ENCODE measurements at places on chromosomes 4 and X.

- DNase-seq = no peak
Measured at GRCh38 chrX:112513154-112513553, 166.6 kb downstream of the LHFPL1 start.

- peak; percentile 16 for DNase-seq
Measured at GRCh38 chr4:170089274-170089667, 485 bp downstream of the AADAT start.

GRCh38 chr4:16206848-16207247 lies 19.4 kb downstream of the TAPT1 start:
- DNase-seq = no peak

DNA sequence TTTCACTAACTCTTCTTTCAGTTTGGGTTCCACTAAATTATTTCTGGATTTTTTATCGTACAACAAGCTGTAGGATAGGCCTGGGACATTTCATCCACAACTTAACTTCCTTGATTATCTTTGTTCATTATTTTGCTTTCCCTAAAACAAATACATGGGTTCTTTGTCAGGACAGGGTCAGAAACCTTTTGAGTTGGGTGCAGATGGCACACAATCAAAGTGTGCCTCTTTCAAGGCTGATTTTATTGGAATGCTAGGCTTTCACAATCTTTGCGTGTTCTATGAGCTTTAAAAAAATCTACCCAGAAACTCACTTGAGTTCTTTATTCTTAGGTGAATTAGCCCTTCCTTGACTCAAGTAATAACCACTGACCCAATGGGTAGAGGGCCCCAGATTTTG lies 348.4 kb downstream of the FAM47B start:
- no peak for DNase-seq

GRCh38 chr4:108484187-108484586 lies 136.2 kb upstream of the RPL34 start:
- DNase-seq = no peak

DNA sequence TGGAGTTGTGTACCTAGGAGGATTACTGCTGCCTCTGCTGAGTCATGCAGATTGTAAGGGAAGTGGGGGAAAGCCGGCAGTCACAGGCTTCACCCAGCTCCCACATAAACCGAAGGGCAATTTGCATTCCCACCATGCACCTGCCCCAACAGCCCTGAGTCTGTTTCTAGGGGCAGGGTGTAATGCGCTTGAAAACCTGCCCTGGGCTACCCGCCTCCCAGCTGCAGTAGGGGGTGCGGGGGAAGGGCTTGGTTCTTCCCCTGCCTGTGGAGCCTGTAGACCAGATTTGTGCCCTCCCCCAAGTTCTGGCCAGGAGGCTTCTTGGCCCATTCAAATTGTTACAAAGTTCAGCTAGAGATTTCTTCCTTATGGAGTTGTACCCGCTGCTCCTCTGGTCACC lies 269.2 kb upstream of the DDX53 start:
- no peak for DNase-seq

GRCh38 chr4:102735582-102735981 lies 25.2 kb downstream of the MANBA start:
- no peak for DNase-seq

DNA sequence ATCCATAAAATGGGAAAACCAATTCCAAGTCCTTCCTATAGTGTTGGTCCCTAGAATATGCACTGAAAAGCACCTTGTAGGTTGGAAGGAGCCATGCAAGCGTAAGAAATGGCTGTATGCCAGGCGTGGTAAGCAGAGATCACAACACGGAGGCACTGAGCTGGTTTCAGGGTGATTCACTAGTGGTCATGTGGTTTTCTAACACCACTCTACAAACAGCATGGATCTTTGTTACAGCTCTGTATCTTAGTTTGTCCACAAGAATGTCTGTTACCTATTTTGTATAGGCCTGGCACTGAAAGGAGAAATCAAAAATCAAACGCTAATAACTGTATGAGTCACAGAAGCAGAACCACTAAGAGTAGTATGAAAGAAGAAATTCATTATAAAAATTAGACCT lies 71.9 kb downstream of the MAGEB17 start:
- DNase-seq = peak; percentile 91

DNA sequence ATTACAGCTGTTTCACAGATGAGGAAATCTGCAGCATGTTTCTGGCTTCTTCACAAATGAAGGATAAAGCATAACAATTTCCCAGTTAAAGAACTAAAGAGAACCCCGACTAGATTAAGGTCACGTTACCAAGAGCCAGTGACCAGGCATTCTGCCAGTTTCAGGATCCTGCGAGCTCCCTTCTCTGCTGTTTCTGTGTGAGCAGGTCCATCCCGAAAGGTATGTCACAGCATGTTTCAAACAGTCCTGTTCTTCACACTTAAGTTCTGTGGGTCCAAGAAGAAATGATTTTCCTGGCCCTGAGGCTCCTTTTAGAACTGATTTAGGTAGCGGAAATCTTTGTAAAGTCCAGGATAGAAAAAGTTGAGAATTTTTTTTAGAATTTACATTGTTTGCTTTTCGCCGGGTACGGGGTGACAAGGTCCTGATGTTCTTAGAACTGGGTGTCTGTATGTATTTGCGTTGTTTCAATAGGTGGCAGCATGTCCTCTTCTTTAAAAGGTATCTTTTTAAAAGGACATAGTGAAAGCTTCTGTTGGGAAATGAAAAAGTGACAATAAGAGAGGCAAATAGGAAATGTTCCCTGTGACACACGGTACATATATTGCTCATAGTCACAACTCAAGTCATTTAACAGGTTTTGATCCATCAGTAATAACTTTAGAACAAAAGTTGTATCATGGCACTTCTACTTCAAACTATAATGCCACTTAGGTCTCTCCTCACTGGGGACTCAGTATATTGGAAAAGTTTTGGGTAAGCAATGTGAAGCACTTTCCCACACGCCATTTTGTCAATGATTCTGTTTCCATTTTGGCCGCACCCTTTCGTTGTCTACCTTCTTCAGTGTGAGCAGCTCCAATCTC lies 18.4 kb downstream of the IL21 start:
- peak; percentile 29 for DNase-seq

GRCh38 chr4:83362492-83363329 lies 28.1 kb upstream of the HPSE start:
- DNase-seq = peak; percentile 38

DNA sequence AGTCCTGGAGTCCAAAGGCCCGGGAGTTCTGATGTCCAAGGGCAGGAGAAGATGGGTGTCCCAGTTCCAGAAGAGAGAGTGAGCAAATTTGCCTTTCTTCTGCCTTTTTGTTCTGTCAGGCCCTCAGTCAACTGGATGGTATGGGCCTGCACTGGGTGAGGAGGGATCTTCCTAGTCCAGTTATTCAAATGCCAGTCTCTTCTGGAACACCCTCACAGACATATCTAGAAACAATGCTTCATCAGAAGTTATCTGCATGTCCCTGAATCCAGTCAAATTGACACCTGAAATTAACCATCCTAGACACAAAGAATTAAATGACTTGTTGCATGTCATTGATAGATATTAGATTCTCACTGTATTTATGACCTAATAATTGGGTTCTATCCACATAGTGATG lies 48.5 kb upstream of the TSPAN5 start:
- DNase-seq = no peak

DNA sequence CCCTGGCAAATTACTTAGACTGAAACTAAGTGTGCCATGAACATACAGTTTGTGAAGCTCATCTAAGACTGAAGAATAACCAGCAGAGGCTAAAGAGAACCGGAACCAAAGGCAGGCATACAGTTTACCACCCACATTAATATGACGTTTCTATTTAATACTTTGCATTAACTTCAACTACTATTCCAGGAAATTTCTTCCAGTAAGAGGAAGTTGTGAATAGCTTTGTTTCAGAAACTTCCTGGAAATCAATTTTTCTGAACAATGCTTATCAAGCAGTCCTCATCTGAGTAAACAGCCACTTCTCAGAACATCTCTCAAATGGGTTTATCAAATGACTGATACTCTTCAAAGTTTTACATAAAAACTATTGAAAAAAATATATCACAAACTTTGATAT lies 252.7 kb downstream of the OPHN1 start:
- no peak for DNase-seq

GRCh38 chr4:186078981-186079638 lies 10.2 kb downstream of the TLR3 start:
- DNase-seq = no peak

DNA sequence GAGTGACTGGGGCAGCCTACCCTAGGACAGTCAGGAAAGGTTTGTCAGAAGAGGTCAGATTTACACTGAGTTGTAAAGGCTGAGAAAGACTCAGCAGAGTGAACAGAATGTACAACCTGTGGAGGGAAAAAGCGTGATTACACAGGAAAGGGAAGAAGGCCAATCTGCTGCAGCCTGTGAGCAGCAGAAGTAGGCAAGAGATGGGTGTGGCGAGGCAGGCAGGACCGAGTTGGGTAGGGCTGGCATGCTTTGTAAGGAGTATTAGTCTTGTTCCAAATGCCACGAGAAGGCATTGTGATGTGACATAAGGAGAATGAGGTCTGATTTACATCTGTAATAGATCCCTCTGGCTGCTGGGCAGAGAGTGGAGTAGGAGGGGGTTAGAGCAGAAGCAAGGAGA lies 12.6 kb downstream of the SGMS2 start:
- DNase-seq = no peak

DNA sequence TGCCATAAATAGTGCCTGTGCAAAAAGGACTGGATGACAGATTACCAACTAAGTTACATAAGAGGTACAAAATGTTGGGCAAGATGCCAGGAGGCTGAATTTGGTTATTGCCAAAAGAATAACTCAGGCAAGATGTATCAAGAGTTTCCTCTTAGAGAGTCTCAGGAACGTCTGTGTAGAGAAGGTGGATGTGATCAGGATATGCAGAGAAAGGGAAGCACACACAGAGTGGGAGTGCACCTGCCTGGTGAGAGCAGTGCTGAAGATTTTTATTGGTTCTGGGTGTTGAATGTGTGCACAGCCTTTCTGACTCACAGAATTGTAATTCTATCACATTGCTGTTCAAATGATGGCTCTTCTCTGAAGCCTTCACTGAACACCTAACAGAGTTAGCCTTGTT lies 156.8 kb upstream of the HS3ST1 start:
- no peak for DNase-seq

- no peak for DNase-seq
Measured at GRCh38 chr4:3477750-3478430, 14.8 kb downstream of the DOK7 start.

- no peak for DNase-seq
Measured at GRCh38 chrX:70494441-70494840, 49.8 kb downstream of the DLG3 start.

- peak; percentile 36 for DNase-seq
Measured at GRCh38 chrX:119516157-119516702, 48.0 kb downstream of the SLC25A5 start.

DNA sequence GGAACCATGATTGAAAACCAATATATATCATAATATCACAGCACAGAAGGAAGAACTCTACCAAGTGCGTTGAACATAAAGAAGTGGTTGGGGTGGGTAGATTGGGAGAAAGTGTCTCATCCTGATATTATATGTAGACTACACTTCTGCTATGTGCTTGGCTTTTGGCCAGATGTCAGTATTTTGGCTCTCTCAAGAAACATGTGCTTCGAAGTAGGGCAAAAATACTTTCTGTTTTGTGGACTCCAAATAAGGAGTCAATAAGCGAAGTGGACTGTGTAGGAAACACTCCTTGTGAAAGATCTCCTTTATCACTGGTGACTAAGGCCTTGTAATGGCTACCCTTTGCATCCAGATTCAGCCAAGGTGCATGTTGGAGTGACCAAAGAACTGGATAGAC lies 7.8 kb upstream of the HPSE start:
- DNase-seq = no peak

DNA sequence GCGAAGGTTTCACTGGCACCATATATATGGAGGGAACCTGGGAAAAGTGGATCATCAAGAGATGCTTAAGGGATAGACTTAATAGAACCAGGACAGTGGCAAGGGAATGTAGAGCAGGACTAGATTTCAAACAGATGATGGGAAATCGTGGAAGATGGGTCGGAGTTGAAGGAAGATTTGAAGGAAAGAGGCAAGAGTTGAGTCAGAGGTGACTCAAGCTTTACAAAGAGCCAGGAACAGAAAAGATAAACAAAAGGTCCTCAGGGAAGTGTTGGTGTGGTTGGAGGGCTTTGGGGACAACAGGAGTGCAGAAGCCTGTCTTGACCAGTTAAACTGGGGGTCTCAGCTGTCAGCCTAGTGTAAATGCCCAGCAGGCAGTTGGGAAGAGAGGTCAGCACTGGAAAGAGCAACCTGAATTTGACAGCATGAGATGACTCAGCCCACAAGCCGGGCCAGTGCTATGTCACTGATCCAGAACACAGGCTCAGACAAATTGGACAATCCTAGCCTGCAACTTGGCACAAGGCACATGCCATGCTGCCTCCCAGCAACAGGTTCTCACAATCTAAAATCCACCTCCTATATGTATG lies 230.5 kb downstream of the IDS start:
- no peak for DNase-seq

GRCh38 chrX:13840121-13840520 lies 23.2 kb upstream of the GPM6B start:
- no peak for DNase-seq

GRCh38 chr4:37998226-37998625 lies 38.0 kb downstream of the PTTG2 start:
- DNase-seq = no peak

GRCh38 chr4:39323821-39324220 lies 42.3 kb downstream of the RFC1 start:
- no peak for DNase-seq

GRCh38 chr4:136650541-136651277 lies 881.6 kb downstream of the PCDH18 start:
- DNase-seq = peak; percentile 64

DNA sequence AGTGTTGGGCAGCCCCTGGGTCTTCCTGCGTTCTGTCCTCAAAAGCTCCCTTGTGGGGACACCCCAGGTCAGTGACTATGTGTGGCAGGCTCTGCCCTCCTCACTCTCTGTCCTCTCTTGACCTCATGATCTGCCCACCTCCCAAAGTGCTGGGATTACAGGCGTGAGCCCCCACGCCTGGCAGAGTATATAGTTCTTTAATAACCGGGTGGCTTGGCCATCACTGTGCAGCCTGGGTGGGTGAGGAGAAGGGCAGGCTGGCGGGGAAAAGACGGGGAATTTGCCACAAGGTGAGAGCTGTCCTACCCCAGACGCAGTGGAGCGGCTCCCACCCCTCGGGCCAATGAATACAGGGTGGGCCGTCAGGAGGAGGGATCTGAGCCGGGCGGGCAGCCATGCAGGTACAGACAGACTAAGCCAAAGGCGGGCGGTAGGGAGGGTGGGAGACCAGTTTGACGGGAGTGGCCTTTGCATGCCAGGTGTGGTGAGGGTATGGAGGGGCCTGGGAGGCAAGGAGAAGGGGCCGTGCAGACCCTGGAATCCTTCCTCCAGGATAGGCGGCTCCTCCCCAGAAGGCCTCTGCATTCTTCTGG lies 2.5 kb downstream of the SH3BP2 start:
- DNase-seq = no peak

GRCh38 chrX:3599802-3600430 lies 113.5 kb downstream of the PRKX start:
- peak; percentile 1 for DNase-seq

DNA sequence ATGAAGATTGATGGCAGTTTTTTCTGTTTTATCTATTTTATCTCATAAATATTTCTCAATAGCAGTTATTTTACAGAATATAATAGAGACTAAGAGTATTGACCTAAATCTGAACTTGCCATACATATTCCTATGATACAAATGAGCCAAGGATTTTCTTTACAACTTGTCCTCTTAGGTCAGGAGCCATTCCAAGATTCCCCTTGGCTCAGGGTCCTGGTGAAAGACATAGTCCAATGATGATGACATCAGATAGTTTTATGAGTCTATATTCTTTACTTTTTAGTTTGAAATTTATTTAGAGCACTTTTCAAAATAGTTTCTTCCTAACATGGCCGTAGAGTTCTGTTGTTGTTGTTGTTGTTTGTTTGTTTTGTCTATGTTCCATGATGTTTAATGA lies 869.1 kb upstream of the GRID2 start:
- no peak for DNase-seq

Measured in astrocyte of the cerebellum (primary cell).